ENCODE measurements at places on chromosomes 5 and 9.

DNA sequence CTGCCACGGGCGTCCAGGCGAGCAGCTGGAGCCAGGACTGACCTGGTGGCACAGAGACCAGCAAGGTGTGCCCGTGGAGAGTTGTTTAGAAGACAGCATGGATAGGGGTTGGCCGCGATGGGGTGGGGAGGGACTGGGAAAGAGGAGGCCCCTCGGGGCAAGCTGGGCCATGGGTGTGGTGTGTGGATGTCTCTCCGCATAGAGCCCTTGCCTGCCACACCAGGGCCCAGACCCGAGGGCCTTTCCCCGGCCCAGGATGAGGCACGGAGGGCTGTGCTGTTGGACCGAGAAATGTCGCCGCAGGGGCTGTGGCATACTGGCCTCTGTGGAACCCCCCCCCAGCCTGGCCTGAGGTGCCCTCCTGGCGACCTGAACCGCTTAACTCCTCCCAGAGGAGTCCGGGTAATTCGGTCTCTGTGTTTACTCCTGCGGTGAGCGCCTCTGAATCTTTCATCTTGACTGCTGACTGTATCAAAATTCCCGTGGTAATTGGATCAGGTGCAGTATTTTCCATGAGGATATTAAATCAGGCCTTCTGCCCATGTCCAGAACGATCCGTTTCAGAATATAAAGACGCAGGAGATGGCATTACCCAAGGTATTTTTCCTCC is 22.5 kb upstream of the LAMC3 start:
- DNase-seq, result no peak

DNA sequence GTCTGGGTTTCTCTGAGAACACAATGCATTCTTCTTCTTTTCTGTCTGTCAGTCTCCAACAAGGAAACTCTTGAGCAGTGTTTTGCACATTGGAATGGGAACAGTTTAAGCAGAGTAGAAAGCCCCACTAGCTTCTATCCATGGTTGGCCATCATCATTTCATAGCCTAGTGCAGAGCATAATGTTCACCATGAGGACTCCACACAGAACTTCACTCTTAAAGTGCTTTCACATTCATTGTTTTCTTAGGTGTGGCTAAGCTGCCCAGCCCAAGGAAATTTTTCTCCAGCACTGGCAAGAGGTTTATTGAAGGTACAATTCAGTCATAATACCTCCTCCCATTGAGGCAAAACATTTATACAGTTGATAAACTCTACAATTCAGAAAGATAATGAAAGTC is 503.0 kb upstream of the CD180 start:
- no peak for DNase-seq

- no peak for DNase-seq
These were observed 58.6 kb upstream of the PPARGC1B start for GRCh38 chr5:149671544-149671943.

DNA sequence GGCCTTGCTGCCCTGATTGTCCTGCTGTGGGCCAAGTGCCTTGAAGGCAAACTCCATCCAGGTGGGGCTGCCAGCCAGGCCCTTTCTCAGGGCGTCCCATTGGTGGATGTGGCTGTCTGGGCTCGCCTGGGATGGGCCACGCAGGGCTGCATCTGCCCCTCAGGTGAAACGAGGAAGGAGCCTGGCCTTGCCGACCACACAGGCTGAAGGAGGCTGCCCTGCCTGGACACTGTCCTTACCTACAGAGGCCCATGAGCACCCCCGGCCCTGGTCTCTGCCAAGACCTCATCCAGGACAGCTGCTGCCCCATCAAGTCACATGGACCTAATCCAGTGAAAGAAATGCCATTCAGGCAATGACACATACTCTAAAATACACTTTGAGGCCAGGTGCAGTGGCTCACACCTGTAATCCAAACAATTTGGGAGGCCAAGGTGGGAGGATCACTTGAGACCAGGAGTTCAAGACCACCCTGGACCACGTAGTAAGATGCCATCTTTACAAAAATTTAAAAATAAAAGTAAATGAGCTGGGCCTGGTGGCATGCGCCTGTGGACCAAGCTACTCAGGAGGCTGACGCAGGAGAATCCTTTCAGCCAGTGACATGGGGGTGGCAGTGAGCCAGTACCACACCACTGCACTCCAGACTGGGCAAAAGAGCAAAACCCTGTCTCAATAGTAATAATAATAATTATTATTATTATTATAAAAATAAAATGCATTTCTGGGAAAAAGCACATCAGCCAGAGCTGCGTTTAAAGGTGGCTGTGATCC is 33.9 kb downstream of the PNPLA7 start:
- no peak for DNase-seq

- peak; percentile 52 for DNase-seq
These were observed 440 bp downstream of the ANXA2R start for GRCh38 chr5:43039471-43040286.

DNA sequence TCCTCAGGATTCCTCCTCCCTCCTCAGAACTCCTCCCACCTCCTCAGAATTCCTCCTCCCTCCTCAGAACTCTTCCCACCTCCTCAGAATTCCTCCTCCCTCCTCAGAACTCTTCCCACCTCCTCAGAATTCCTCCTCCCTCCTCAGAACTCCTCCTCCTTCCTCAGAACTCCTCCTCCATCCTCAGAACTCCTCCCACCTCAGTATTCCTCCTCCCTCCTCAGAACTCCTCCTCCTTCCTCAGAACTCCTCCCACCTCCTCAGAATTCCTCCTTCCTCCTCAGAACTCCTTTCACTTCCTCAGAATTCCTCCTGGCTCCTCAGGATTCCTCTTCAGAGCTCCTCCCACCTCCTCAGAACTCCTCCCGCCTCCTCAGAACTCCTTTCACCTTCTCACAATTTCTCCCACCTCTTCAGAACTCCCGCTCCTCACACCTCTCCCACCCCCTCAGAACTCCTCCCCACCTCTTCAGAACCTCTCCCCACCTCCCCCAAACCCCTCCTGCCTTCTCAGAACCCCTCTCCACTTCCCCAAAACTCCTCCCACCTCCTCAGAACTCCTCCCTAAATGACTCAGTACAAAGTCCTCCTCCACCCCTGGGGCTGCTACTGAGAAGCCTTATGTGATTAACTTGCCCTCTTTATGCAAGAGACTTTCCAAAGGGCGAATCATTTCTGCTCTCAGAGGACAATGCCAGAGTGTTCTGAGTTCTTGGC is 23.2 kb downstream of the SLC46A2 start:
- DNase-seq, result no peak

GRCh38 chr5:165400086-165400485 is 1894.7 kb downstream of the MAT2B start:
- no peak for DNase-seq

DNA sequence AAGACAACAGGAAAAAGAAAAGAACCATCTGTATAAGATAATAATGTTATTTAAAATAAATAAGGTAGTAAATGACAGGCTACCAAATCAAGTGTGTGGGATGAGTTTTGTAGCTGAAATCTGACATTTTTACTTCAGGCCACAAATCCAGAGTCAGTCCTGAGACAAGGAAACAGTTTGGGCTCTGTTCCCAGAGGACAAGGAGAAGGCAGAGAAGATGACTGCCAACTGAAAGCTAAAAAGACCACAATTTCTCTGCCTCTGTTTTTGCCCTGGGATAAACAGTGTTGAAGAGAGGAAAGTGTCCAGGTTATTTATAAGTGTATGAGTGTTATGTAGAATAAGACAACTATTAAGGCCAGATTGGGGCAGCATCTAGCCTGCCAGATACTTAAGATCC is 180.5 kb downstream of the NFIB start:
- no peak for DNase-seq

DNA sequence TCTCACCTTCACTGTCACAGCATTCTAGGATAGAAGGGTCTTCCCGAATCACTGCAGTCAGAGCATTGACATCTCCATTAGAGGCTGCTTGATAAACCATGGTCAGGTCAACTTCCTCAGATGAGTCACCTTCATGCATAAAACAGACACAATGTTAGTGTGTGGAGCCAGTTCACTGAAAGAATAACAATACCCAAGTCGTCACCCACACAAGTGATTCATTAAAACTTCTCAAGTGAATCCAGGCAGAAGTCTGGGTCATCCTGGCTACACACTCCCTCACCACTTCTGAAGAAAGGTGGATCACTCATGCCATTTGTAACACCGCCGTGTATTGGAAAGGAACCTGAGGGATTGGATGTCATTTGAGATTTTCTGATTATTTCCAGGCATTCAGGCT is 49.6 kb downstream of the ANKRD55 start:
- no peak for DNase-seq

DNA sequence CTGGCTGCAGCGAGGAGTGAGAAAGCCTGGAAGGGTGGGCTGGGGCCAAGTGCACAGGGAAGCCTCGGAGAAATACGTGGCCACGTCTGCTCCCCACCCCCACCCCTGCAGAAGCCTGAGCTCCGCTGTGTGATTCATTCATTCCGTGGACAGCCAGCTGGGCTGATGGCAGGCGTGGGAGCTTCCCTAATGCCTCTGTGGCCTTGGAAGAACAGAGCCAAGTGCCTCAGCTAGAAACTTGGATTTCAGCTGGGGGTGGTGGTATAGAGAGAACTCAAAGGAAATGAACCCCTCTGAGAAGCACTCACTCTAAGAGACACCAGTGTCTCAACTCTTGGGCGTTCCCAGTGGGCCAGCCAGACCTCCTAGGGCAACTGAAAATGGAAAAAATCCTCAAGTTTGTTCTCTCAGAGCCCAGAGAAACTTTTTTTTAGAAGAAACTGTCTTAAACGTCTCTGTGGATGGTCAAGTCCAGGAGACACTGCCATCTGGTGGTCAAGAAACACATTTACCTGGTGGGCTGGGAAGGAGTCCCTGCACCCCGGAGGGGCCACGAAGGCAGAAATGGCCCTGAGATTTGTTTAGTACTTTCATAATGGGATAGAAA is 18.0 kb downstream of the ATOX1 start:
- peak; percentile 62 for DNase-seq

DNA sequence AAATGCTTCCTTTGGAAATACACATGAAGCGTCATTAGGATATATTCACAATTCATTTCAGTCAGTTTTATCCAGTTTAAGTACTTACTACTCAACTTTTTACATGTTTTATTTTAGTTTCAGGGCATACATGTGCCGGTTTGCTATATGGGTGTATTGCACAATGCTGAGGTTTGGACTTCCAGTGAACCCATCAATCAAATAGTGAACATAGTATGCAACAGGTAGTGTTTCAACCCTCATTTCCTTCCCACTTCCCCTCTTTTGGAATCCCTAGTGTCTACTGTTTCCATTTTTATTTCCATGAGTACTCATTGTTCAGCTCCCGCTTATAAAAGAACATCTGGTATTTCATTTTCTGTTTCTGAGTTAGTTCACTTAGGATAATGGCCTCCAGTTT is 74.7 kb downstream of the TMEM161B start:
- DNase-seq, result no peak

DNA sequence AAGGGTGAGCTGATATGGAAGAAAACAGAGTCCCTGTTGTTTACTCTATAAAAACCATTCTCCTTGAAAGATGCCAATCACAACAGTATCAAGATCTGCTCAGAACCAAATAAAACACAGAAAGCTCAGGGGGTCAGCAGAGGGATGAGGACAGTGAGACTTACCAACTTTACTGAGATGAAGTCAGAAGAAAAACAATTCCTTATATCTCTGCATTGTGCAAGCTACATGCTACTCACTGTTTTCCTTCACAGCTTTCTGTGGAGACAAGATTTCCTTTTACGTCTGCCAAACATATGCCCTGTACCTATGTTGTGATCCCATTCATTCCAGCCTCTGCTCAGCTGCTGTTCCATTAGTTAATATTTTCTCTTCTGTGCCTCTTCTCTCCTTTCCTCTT is 185.6 kb downstream of the TSSK1B start:
- no peak for DNase-seq

DNA sequence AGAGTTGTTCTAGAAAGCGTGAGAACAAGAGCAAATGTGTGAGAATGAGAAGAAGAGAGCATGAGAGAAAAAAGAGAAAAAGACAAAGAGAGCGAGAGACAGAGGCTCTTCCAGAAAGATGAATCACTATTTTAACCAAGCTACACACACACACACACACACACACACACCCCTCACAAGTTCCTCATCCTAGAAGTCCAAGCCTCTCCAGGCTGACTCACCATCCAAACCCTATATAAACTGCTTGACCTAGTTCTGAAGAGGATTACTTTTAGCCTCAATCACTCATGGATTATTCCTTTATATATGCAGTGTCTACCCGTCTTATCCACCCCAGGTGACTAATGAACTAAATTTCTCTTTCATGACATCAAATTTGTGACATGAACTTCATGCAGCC is 37.6 kb downstream of the C9orf57 start:
- DNase-seq, result no peak

DNA sequence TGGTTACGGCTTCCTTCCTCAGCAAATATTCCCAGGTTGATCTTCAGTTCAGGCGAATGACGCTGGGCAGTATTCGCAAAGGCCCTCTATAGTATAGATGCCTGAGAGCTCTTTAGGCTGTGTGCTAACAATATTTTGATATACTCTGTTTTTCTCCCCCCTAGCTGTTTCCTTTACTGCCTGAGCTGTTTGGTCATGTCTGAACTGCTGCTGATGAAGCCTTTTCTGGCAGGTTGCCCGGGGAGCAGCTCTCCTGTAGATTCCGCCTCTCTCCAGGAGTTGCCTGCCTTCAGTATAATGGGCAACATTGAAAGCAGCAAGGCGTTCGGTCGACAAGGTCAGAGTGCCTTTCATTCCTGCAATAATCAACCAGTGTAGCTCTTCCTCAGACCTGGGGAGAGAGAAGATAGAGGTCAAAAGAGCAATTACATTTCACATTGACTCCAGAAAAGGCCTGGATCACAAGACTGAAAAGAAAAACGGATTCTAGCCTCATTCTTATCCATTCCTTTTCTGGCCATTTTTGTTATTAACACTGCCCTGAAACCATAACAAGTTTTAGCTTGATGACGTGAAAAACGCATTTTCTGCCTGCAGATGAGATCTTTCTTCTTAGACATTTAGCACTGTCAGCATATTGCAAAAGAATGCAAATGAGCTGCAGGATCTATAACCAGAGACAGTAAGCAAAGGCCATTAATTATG is 60.1 kb upstream of the ZNF608 start:
- DNase-seq, result peak; percentile 31

- no peak for DNase-seq
These were observed 99.7 kb downstream of the ARHGAP26 start for GRCh38 chr5:142869886-142870285.

GRCh38 chr5:163660486-163660885 is 155.1 kb downstream of the MAT2B start:
- DNase-seq, result no peak

DNA sequence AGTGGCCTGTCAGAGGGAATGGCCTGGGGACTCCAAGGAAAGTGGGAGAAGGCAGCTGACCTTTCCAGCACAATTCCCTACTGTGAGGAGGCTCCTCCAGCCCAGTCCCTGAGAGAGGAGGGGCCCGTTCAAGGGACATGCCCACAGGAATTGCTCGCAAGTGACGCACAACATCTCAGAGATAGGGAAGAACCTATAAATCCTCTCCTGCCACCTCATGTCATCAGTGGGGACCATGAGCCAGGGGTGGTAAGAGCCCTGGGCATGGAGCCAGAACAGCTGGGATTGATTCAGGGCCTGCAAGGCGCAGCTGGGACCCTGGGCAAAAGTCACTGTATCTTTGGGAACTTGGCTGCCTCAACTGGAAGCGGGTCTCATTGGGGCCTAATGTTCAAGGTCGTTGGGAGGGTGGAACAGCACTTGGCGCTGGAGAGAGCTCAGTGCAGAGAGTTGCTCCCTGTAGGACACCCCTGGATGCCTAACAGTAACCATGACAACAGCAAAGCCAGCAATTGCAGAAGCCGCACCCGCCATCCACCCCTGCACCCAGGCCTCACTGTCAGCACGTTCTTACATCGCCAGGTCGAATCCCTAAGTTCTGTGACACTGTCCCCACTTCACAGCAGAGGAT is 41.3 kb upstream of the ORM1 start:
- DNase-seq, result no peak

GRCh38 chr5:142684508-142685041 is 1.3 kb downstream of the FGF1 start:
- no peak for DNase-seq
